CD14-positive monocyte (primary cell): ENCODE measurements at places on chromosomes 16 and 17.

GRCh38 chr17:21004016-21004930 is 38.5 kb downstream of the USP22 start:
- no peak for DNase-seq

DNA sequence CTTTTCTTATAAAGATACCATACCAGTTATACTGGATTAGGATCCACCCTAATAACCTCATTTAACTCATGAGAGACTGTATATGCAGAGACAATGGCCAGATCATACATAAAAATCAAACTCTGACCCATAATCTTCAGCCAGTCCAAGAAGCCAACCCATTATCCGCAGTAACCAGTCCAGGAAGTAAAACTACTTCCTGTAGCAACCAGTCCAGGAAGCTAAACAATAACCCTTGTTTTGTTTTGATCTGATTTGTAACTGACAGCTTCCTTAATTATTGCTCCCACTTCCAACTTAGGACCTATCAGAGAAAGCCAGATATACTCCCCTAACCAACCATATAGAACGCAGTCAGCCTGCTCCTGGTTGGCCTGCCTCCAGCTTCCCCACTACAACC is 19.2 kb upstream of the SSTR2 start:
- DNase-seq: no peak

GRCh38 chr16:49658531-49658930 is 197.4 kb downstream of the ZNF423 start:
- no peak for DNase-seq

DNA sequence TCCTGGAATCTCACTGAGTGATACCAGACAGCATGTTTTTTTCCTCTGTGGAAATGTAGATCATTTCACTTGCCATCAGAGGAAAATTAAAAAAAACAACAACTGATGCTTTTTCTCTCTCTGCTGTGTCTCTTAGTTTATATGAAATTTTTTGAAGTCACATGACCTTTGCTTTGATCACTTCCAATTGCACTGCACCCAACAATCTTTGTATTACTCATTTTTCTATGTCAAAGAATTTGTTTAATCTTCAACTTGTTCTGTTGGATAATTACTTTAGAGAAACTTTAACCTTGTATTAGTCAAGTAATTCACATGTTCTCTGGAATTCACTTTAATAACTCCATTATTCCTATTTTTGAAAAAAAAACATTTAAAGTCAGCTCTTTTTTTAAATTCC is 1452.7 kb upstream of the CDH8 start:
- DNase-seq: no peak

GRCh38 chr16:50591800-50592771 is 43.9 kb downstream of the NKD1 start:
- DNase-seq: no peak

DNA sequence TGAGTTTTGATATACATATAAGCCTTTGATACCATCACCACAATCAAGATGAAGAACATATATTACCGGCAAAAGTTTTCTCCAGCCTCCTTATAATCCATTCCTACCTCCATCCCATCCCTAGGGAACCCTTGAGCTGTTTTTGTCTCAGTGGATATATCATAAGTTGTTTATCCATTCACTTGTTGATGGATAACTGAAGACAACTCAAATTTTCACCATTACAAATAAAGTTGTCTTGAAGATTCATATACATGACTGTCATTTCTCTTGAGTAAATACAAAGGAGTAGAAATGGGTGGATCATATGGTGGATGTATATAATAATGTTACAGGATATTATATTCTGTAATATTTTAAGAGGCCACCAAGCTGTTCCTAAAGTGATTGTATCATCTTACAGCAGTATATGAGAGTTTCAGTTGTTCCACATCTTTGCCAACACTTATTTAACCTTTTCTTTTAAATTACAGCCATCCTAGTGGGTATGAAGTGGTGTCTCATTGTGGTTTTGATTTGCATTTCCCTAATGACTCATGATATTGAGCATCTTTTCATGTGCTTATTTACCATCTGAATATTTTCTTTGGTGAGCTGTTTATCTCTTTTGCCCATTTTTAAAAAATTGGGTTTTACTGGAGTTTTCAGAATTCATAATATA is 17.4 kb downstream of the NF1 start:
- DNase-seq: peak; percentile 20
